Endodermal cell (in vitro differentiated cells): ENCODE measurements at places on chromosomes 7 and 10.

- no peak for DNase-seq
Observed at GRCh38 chr7:65951837-65952578, 30.0 kb downstream of the GUSB start.

DNA sequence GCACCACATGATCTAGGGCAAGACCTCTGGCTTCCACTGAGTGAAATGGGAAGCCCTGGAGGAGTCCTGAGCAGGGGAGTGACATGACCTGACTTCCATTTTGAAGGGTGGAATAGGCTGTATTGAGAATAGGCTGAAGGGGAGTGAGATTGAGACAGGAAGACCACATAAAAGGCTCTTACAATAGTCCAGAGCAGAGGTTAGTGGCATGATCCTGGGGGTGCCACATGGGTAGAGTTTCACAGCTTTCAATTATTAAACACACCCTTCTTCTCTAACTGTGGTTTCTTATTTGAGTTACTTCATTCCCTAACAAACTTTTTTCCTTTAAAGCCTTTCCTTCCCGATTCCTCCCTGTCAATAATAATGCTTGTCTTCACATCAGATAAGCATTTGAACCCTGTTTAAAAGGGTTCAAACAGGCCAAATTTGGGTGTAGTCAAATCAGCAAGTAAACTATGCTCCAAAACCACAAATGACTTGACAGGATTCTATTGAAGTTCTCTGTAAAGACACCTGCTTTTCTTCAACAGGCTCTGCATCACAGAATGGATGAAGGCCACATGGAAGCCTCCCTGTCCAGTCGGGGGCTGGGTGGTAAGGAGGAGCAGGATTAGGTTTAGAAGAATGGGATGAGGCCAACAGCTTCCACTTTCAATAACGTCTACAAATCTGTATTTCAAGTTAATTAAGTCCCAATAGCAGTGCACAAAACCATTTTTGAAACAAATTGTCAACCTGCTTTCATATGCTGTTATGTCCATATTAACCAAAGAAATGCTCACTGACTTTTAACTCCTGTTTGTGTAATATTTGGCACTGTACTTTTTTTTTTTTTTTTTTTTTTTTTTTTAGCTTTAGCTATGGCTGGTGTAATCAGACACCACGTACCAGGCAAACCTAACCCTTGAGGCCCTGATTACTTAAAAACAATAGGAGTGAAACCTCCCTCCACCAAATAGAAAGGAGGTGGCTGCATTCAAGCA is 131.9 kb downstream of the NRCAM start:
- no peak for DNase-seq

GRCh38 chr10:61944410-61945147 is 43.1 kb downstream of the ARID5B start:
- no peak for DNase-seq

DNA sequence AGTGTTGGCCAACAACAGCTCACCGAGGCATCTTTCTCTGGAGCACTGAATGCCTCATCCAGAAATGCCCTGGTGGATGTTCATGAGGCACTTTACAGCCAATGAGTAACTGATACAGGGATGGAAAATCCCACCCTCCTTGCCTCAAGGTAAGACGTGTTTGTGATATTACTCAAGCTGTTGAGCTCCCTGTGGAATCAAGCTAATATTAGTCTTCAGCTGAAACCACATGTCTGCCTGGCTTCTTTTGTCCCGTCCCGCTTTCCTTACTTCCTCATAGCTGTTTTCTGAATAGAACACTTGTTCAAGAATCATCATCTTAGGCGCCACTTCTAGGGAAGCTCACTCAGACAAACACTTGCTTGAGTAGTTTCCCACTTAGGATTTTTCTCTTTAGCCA is 422.4 kb downstream of the INHBA start:
- DNase-seq = no peak
